ENCODE measurements at places on chromosomes 3 and 15.
A peak's percentile ranks its signal among the peaks of the same experiment; 100 is the strongest.

DNA sequence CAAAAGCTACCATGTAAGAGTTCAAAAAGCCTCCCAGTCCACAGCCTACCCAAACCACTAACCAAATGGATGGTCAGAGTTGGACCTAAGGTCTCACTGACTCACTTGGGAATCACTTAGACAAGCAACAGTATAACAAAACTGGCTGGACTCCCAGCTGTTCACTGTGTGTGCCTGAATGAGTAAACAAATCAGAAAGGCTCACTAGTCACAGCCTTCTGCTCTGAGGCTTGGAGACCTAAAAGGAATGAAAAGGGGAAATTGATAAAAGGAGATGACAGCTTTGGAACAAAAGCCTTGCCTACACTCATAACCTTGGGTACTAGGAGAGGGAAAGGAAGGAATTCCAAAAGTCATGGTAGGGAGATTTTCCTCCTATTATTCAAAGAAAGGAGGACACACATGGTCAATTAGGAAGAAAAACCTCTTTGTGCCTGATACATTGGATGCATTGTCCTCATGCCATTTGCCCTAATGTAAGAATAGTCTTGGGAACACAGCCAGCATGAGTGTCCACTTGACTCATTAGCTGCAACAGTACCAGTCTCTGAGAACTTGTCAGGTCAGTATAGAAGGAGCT lies 92.3 kb downstream of the FRMD5 start:
- DNase-seq = peak; percentile 26

DNA sequence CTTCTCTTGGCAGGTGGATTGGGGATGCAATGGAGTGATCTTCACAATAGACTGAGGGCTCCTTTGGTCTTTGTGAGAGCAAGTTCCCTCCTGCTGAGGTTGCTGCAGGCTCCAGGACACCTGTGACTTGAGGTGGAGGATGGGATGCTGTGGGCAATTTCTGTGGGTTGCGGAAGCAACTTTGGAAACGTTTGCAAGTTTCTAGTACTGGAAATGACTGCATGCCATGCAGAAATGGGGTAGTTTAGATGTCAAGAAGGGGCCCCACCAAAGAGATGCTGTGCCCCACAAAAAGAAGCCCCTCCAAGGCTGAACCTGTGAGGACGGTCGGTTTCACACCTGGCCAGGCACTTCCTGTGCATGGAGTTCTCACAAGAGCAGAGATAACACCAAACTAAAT lies 80.4 kb upstream of the XCR1 start:
- no peak for DNase-seq

DNA sequence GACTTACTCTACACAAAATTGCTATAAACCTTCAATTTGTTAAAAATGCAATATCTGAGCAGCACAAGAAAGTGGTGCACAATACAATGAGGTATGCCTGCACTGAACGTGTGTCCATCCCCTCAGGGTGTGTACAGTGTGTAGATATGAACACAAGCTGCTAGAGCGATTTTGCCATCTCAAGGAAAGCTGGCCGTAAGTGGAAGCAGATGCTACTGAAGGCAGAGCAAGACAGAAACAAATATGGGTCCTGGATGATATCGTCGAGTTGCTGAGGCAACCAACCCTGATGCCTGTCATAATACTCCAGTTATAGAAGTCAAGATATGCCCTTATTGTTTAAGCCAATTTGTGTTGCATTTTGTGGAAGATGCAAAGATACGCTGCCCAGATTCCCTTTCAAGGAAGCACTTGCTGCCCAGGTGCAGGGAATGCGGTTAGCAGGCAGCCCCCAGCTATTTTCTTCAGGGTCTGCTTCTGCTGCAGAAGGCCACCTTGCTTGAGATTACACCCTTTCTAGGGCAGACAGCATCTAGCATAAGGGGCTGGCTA lies 25.8 kb upstream of the EHHADH start:
- no peak for DNase-seq

DNA sequence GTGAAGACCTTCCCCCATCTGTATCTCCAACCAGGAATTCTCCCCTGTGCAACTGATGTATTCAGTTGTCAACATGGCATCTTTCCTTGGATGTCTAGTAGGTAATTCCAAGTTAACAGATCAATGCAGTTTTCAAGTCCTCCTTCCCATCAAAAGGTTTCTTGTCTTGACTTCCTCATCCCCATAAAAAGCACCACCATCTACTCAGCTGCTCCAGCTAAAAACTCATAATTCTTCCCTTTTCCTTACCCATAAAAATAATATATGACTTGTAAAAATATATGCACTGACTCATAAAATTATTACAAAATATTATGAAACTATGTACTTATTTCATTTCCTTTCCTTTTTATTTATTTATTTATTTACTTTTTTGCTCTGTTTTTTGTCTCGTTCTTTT lies 5.0 kb upstream of the CAND2 start:
- DNase-seq = no peak

DNA sequence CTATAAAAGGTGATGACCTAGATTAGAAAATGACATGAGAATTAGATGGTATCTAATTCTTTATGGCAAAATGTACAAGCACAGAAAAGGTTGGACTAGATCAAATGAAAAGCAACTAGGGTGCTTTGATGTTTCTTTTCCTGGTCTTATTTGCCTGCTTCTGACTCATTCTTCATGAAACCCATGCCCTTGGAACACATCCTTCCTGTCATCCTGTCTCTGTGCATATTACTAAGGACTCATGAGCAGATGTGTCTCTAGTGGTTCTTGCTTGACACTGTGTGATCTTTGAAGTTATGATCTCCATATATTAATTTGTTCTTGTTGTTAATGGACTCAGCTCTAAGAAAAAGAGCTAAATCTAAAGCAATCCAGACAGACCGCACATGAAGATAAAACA lies 314.0 kb downstream of the ERC2 start:
- no peak for DNase-seq

DNA sequence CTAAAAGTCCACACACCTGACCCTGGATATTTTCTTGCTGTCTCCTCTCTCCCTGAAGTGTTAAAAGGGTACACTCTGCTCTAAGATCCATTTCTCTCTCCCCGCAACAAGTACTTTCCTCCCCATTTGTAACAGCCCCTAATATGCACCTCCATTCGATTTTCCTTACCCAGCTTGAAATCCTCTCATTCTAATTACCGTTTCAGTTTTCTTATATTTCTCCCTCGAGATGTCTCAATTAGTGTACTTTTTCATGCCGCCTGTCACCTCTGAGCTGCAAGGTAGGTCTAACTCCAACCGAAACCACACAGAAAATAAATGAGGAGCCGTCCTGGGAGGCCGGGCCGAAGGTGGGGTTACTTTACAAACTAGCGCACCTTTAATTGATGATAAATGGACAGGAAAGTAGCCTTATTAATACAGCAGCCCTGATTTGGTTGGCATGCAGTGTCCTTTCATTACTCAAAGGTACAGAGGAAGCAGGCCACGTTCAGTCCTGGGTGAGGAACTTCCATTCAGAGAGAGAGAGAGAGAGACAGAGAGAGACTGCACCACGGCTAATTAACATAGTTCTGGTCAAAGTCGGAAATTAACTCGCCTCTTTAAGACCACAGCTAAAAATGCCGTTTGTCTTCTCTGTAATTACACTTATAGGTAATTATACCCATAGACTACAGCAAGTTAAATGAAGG lies 319.9 kb downstream of the ARRDC4 start:
- DNase-seq = no peak
